ENCODE measurements at places on chromosomes 6 and 20. TPM values are rescaled to one million over a fixed set of nuclear protein-coding genes. Genes with fewer than 3 reads are reported as not detected.

DNA sequence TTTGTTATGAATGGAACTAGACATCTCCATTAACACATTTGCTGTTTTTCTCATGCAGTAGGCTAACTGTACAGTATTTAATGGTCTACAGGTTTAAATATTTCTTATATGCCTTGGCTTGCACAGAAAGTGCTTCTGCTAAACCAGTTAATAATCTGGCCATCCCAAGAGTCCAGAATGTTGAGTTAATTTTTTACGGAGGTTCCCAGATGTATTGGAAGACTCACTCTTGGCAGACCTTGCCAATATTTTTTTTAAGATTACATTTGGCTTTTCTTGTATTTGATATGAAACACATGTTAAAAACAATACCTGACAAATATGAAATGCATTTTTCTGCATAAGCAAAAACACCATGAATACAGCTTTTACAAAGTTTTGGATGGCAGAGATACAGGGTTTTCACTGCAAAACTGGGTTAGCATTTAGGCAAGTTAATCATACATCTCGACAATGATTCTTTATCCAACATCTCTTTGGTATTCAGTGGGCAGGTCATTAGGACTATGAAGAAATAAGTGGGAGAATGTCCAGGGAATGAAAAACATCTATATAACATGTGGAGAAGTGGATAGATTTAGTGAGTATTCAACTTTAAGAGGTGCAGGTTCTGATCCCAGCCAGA, 94.0 kb downstream of the SGK1 start:
- DNase-seq: no peak

DNA sequence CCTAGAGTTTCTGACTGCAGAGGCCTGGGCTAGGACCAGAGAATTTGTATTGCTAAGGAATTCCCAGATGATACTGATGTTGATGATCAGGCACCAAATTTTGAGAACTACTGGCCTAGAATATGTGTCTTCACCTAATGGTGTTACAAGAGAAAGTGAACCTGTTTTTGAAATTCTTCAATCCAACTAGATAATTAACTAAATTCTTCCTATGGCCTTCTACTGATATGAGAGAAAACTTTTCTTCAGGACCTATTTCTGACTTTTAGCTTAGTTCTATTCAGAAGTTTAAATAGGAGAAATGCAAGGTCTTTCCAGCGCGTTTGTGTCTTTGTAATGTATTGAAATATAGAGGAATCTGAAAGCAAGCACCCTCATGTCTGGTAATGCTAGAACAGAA, 7.3 kb downstream of the NKAIN2 start:
- no peak for DNase-seq

The CCN2 gene
- 253 TPM for total RNA-seq

The KCNB1 gene
- total RNA-seq: 11.7 TPM

DNA sequence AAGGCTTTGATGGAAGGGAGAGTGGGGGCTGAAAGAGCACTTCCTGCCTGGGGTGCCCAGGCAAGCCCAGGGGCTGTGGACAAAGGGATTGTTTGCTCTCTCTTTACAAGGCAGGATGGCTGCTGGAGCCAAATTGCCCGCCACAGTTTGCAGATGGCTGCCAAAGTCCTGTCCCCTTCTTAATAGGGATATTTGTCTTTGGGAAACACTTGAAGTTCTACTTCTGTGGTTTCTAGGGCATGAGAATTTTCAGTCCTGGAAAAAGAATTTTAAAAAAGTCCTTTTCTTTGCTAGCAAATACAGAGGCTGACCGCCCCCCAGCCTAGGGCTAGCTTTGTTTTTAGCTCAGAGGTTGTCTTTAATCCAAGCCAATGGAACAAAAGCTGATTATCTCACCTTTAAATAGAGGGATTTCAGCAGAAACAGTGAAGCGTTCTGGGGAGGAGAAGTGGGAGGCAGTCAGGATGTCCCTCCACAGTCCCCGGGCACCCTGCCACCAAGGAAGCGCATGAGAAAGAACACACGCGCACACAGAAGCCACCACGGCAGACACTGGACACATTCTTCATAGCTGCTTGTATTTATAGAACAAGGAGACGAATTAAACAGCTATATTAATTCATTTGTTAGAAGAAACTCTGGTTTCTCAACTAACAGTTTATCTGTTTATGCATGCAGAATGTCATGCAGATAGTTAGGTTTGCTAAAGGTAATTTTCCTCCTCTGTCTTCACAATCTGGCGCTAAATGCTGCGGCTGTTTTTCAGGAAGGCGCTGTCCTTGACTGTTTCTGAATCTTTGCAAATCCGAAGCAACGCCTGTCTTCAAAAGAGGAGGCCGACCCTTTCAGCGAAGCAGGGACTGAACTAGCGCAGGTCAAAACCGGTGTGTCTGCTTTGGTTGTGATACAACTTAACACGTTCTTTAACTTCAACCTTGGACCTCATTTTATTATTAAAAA, 736.9 kb downstream of the QKI start:
- no peak for DNase-seq

The HLA-DMA gene
- total RNA-seq: 28.8 TPM

DNA sequence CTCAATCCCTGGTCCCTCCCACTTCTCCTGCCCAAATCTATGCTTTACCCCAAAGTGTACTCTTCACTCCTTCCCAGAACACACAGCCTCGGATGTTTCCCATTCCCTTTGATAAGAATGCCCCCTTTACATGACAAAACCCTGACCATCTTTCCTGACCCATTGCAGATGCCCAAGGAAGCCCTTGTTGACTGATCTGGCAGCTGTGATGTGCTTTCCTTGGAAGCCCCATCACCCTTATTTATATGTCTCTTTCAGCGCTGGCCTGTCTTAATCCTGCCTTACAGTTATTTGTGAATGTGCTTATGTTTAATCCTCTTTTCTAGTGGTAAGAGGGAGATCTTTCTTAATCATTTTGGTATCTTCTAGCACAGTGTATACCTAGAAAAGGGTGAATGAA, 523.1 kb downstream of the CD83 start:
- DNase-seq: no peak

The SLC26A8 gene
- total RNA-seq: 1.1 TPM

The RAET1L gene
- total RNA-seq: not detected

DNA sequence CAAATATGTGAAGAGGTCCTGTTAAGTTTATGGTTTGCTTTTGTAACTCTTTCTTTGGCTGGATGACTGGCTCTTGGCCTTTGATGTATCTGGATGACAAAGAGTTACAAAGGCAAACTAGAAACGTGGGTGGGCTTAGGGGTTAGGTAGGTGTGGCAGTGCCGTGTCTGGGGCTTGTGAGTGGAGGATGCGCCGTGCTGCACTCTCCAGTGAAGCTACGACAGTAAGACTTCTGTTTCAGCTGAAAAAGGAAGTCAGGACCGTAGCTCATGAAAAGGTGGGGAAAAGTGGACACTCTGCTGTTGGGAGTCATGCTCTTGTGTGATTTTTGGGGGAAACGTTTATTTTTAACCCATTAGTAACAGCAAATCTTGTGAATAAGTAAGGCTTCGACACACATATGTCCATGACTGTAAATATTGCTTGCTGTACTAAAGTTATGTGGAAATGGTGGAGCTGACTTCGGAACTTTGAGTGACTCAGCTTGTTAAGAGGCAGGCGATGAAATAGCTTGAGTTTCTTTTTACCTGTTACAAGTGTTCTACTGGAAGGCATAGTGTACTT, 45.6 kb downstream of the DUSP22 start:
- DNase-seq: no peak

The OR2B6 gene
- total RNA-seq: not detected

GRCh38 chr20:51360451-51361201, 181.9 kb downstream of the NFATC2 start:
- no peak for DNase-seq

The KIAA1755 gene
- 30.2 TPM for total RNA-seq

- DNase-seq: no peak
Measured at GRCh38 chr6:101395345-101395744, 1.8 kb downstream of the GRIK2 start.

The SOX18 gene
- total RNA-seq: 44.6 TPM

GRCh38 chr6:155182103-155182502, 81.7 kb upstream of the CLDN20 start:
- no peak for DNase-seq

DNA sequence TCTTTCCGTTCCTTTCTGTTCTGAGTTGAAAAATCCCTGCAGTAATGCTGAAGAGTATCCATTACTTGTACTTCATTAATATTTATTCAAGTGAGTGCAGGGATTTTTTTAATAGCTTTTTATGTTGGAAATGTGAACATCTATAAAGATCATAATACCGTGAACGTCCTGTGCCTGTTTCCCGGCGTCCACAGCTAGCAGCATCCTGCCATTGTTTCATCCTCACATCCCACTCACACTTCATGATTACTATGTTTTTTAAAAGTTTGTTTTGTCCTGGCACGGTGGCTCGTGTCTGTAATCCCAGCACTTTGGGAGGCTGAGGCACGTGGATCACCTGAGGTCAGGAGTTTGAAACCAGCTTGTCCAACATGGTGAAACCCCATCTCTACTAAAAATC, 54.3 kb downstream of the SASH1 start:
- DNase-seq: no peak

GRCh38 chr6:33915134-33915533, 111.3 kb upstream of the MLN start:
- DNase-seq: peak; percentile 15

DNA sequence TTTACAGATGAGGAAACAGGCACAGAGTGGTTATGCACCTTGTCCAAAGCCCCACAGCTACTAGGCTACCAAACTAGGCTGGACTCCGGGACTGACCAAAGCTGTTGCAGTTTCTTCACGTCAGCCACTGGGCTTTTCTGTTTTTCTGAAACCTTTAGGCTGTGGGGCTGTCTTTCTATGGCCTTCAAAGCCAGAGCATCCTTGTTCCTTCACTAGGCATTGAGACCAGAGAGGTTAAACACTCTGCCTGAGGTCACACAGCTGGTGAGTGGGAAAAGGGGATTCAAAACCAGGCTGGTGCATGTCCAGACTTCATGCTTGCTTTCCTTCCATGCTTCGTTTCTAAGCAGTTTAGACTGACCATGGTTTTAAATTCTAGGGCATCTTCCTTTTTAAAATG, 97.5 kb upstream of the KCNG1 start:
- DNase-seq: no peak

The HLA-F gene
- 87.0 TPM for total RNA-seq

The CEP162 gene
- 15.1 TPM for total RNA-seq

The LINC00237 gene
- not detected for total RNA-seq

DNA sequence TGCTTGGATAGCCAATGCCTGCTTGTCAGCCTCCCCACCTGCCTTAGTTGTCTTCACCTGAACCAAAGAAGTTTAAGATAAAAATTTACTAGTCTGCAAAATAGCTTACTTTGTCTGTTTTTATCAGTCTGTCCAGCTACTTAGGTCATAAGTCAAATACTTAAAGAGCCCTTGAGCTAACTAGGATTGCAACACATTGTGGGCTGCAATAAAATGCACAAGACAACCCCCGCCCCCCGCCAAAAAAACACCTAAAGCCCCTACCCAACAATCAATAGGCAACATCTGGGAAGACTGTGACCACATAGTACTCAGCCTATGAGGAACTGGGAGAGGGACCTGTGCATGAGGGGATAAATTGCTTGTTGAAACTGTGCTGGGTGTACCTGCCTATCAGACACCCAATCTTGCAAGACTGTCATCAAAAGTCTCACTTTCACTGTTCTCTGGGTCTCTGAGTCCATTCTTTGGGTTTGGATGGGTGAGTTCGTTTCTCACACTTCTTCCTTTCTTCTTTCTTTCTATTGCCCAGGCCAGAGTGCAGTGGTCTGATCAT, 27.3 kb upstream of the ABCC10 start:
- DNase-seq: no peak

DNA sequence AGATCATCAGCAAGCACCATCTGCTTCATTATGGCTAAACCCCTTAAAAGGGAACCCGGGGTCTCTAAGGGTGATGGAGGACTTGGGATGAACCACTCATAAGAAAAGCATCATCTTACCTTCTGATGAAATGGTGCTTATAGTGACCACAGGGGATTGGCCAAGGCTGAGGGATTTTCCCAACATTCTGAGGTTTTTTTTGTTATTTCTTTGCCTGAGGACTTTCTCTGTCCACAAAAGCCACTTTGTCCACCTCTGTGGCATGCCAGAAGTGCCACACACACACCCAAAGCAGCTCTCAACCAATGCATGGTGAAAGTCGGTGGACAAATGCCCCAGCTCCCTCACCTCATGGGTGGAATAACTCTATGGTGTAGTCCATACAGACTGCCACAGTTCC, 79.3 kb upstream of the TOP1 start:
- no peak for DNase-seq

GRCh38 chr6:44508646-44509045, 121.1 kb downstream of the CDC5L start:
- no peak for DNase-seq

- no peak for DNase-seq
Measured at GRCh38 chr20:62719250-62719935, 10.8 kb downstream of the NTSR1 start.

GRCh38 chr6:153401751-153402150, 270.7 kb upstream of the RGS17 start:
- no peak for DNase-seq

DNA sequence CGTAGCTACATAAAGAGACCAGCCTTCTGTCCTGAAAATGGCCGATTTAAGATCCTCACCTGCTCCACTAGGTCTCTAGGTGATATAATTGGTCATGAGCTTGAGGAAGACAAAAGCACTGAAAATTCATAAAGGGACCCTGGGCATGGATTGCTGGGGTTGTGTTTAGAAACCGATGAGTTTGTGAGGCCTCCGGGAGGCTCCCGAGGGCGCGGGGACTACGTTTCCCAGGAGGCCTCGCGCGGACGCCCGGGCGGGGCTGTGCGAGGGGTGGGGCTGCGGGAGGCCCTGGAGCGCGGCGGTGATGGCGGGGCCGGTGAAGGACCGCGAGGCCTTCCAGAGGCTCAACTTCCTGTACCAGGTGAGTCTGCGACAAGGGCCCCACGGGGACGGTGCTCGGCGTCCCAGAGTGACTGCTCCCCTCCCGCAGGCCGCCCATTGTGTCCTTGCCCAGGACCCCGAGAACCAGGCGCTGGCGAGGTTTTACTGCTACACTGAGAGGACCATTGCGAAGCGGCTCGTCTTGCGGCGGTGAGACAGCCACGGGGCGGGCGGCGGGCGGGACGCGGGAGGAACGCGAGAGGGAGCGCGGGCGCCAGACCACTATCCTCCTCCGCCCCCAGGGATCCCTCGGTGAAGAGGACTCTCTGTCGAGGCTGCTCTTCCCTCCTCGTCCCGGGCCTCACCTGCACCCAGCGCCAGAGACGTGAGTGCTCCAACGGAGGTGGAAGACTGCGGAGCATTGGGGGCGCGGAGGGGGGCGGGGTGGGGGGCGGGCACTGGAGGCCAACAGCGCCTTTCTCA, at the start of gene RPP21:
TSS of gene RPP21 (plus strand) at position 289 of the 804 bp plus-strand sequence. CDS start at position 305, 16 bp downstream.
- peak; percentile 70 for DNase-seq

The LST1 gene
- 86.5 TPM for total RNA-seq

The PCK1 gene
- 32.0 TPM for total RNA-seq

DNA sequence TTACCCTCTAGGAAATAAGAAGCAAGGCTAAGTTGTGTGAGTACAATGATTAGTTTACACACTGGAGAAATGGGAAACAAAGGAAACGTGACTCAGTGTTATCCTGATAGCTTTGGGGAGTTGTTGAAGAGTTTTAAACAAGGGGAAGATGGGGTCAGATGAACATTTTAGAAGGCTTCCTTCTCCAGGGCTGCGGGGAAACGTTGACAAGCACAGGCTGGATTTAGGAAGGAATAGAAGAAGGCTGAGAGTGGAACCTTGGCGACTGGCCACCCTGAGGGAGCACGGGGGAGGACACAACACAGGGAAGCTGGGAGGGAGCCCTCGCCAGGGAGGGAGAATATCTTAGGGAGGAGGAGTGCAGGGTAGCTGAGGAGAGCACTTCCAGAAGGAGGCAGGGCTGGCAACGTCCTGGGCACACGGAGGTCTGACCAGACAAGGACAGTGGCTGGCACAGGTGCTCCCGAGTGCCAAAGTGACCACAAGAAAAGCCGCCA, 134.7 kb downstream of the AIG1 start:
- DNase-seq: no peak

The SLC16A10 gene
- total RNA-seq: 1.3 TPM

The TRAPPC3L gene
- total RNA-seq: not detected
